ENCODE measurements at places on chromosomes 12 and 14.

GRCh38 chr12:10967409-10967808 lies 19.3 kb downstream of the TAS2R50 start:
- DNase-seq, result no peak

DNA sequence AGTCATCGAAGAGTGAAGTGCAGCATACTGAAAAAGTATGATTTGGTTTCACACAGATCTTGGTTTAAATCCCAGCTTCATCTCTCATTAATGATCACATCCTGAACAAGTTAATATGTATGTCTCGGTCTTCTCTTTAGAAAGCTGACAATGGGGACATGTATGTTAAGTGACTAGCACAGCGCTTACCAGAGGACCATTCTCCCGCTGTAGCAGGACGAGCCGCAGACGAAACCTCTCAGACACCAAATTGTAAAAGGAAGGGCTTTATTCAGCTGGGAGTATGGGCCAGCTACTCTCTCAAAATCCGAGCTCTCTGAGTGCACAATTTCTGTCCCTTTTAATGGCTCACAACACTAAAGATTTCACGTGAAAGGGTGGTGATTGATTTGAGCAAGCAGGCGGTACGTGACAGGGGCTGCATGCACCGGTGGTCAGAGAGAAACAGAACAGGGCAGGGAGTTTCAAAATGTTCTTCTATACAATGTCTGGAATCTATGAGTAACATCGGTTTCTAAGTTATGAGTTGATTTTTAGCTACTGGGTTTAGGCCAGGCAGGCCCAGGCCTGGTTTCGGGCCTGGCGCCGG lies 682.4 kb downstream of the DIO2 start:
- no peak for DNase-seq

GRCh38 chr14:72333357-72333756 lies 401.1 kb downstream of the RGS6 start:
- DNase-seq, result no peak

- no peak for DNase-seq
Observed at GRCh38 chr12:25322351-25322750, 71.6 kb upstream of the KRAS start.

DNA sequence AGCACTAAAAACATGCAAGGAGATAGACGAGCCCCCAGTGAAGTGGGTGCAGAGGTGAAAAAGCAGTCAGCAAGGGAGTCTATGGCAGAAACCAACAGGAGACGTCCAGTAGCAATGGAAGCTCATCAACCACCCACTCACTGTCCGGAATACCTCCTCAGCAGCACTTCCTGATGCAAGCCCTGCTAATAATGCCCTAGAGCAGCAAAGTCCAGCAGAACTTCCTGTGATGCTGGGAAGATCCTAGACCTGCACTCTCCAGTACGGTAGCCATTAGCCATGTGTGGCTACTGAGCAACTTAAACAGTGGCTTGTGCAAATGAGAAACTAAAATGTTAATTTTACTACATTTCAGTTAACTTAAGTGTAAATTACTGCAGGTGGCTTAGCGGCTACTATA lies 11.0 kb downstream of the SERPINA9 start:
- DNase-seq, result no peak

DNA sequence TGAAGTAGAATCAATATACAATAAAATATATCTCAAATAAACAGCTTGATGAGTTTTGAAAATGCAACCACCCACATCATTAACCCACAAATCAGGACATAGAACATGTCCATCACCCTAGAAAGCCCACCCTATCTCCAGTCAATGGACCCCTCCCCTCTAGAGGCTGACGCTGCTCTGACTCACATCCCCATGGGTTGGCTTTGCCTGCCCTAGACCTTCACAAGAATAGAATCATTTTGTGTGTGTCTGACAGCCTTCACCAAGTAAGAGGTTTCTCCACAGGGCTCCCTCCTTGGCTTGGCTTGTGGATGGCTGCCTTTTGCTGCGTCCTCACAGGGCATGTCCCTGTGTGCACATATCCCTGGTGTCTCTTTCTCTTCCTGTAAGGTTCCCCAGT lies 250.2 kb upstream of the RTL1 start:
- DNase-seq, result no peak

DNA sequence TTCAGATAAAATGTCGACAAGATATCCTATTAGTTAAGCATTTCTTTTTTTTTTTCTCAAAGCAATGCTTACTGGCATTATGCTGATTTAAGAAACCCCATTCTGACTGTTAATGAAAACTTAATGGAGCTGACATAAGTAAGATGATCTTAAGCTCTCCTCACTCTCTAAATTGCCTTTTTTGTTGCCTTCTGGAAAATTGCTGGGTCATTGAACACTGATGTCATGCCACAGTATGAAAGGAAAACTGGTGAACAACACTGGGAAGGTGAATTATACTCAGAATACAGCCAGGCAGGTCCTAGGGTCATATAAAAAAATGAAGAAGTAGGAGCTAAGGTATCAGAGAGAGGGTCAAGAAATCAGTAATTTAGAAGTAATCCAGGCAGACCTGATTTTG lies 179.9 kb downstream of the BTG1 start:
- DNase-seq, result no peak

DNA sequence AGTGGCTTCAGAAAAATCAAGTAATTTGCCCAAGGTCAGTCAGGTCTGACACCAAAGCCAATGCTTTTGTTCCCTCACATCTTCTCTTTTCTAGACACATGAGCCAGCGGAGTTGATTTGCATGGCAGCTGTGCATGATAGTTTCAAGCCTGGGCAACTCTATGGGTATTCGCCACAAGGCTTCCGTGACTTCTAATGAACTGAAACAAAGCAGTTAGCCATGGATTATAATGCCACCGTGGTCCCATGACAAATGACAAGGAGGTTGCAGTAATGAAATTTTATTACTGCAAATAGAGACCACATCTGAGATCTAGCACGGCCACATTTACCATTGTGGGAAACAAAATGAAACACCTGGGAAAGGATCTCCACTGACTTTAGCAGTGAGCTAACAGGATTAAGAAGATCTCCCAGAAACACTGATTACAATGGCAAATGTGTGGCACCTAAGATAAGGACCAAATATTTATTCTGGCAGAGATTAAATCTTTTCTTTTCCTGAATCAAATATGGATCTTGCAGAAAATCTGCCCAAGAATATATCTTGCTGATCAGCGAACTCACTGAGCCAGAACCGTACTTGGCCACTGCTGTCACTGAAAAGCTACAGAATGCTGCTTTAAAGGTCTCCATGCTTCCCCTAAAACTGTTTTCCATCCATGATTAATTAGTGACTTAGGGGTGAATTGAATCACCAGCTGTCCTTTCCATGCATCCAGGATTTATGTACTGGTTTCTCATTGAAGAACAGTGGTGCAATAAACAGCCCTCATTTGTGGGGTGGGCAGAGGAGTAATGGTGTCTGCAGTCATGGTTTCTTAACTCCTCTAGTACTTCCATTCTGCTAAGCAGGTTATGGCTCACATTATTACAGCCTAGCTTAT lies 551.0 kb downstream of the DIO2 start:
- no peak for DNase-seq

- no peak for DNase-seq
Observed at GRCh38 chr12:26573225-26573909, 259.6 kb downstream of the ITPR2 start.

DNA sequence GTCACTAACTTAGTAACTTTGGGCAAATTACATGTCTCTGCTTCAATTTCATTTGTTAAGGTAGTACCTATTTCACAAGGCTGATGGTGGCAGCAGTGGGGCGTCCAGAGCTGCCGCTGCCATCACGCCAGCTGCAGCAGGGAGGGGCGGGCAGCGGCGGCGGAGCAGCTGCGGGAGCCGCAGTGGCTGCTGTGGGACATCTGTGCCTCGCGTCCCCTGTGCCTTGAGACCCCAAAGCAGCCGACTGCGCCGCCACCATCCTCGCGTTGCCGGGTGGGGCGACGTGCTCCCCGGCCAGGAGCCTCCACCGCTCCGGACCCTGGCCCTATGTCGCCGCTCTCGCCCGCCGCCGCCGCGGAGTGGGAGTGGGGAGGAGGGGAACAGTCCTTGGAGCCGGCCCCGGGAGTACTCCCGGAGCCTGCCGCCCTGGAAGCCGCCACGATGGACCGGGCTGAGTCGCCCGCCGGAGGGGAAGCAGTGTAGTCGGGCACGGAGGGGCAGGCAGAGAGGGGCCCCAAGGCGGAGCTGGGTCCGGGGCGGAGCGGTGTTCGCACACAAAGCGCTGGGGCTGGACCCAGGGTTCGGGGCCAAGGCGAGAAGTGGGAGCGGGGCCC lies 51.4 kb downstream of the A2M start:
- peak; percentile 55 for DNase-seq

- no peak for DNase-seq
Observed at GRCh38 chr14:36271939-36272907, 48.2 kb downstream of the MBIP start.

DNA sequence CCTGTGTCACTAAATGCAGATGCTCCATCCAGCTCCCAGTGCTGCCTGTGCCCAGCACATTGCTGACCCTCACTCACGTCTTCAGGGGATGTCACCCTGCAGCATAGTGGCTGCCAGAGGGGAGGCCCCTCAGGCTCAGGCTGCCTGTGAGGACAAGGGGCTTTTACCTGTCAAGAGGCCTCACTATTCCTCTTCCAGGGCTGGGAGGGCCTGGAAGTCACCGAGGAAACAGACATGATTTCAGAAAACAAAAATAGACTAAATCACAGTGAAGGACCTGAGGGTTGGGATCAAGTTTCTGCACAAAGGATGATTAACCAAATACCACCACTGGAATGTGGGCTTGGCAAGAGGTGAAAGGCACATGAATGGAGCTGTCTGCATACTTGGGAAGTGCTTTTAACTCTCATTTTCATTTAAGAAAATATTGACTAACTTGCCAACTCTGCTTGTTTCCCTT lies 1202.3 kb downstream of the BCL11B start:
- peak; percentile 36 for DNase-seq

- no peak for DNase-seq
Observed at GRCh38 chr12:84913129-84913515, 523 bp upstream of the SLC6A15 start.

DNA sequence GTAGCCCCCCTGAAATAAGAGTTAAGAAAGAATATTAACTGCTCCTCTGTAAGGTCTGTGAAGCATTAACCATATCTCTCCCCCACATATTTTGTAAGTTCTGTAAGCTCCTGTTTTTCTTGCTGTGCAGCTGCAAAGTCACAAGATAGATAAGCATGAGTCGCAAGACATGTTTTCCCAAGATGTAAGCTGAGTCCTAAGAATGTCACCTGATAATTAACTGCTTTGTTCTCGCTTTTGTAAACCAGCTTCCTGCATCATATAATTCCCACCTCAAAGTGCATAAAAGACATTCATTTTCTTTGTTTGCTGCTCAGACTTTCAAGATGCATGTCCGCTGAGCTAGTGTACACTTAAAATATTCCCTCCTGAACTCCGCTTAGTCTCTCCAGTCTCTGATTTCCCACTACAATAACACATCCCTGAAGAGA lies 27.0 kb upstream of the PHC1 start:
- DNase-seq, result no peak

DNA sequence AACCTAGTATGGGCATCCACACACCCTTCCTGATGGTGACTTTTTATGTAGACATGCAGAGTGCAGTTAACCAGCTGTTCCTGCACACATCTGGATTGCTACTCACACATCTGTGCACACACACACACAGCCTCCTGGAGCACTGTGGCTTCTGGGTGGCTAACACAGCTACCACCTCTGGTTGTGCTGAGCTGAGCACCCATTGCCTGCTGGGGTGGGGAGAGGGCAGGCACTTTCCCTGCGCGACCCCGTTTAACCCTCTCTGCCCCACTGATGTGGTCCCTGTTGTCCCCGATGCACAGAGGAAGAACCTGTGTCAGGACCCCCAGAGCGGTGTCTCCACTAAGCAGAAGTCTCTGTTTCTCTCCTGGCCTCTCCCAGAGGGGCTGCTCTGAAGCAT lies 14.4 kb upstream of the SERPINA3 start:
- no peak for DNase-seq

- no peak for DNase-seq
Observed at GRCh38 chr14:95054346-95055280, 102.7 kb downstream of the DICER1 start.

DNA sequence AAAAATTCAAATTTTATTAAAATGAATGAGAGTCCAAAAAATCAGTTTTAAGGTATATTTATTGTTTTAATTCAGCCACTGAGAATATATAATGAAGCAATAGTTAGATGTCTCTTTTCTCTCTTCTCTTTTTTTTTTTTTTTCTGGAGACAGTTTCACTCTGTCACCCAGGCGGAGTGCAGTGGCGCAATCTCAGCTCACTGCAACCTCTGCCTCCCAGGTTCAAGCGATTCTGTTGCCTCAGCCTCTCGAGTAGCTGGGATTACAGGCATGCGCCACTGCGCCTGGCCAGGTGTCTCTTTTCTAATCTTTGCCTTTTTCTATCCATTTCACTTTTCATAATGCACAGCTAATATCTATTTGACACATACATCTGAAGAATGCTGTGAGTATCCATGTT lies 307.1 kb upstream of the RGS6 start:
- DNase-seq, result no peak

GRCh38 chr12:62250671-62251608 lies 9.3 kb upstream of the USP15 start:
- DNase-seq, result no peak

Data from right renal pelvis (tissue), 4 donors.